Activated T-cell treated with anti-CD3 and anti-CD28 coated beads for 24 hours (primary cell): ENCODE measurements at places on chromosomes 3 and 15.

GRCh38 chr3:98551236-98551635 is 19.5 kb downstream of the GPR15 start:
- DNase-seq: no peak

GRCh38 chr3:124800076-124800475 is 69.8 kb downstream of the UMPS start:
- no peak for DNase-seq

DNA sequence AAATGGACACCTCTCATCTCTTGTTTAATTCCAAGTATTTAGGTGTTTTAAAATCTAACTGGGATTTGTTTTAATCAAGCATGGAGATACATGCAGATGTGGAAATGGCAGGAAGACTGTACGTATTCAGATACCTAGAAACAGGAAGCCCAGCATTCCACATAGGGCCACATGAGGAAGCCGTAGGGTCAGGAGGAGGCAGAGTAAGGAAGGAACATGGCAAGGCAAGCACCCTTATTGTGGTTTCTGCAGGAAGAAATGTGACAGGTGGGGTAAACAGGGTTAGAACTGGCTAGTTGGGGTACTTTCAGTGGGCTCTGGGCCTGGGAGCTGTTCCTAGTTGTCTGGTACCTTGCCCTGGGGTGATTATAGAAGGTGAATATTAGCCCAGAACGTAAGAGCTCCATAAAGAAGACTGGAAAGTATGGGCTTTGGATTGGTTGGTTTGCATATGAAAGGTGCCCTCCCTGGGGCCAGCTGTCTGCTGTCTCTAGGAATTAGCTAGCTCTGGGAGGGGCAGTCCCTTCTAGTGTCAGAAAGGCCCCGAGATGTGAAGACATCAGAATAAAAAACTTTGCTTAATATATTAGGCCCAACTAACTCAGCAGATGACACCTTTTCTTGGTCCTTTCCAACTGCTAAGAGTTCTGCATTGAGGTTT is 107.7 kb upstream of the CADPS start:
- no peak for DNase-seq

DNA sequence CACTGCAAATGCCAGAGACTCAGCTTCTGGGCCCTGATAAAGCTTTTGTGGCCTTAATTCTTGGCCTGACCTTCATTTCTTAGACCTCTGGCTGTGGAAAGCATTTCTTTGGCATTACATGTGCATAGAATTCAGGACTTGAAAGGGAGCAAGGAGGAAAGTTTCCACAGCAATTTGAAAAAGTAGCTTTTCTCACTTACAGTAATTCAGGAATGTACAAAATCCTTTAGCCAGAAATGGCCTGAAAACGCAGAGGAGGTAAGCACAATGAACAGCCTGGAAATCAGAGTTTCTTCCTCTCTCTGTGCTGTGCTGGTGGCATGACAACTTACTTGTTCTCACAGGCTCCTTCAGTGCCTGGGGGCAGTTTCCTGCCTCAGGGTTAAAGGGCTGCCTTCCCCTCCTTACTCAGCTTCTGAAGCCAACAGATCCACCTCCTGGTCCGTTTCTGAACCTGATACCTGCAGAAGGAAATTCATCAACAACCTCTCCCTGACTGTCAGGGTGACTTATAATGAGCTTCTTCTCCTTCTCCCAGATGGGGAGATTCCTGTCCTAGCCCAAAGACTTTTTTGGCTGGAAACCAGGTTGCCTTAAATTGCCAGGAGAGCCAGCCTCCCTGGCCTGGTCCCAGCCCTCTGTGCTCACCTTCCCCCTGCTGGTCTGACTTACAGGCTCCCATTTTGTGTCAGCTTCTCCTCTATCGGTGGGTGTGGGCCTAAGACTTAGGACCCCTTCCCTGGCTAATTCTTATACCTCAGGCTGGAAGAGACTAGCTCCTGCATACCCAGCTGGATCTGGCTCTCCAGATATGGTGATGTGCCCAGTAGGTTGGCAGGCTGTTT is 102.3 kb downstream of the MYRIP start:
- no peak for DNase-seq

DNA sequence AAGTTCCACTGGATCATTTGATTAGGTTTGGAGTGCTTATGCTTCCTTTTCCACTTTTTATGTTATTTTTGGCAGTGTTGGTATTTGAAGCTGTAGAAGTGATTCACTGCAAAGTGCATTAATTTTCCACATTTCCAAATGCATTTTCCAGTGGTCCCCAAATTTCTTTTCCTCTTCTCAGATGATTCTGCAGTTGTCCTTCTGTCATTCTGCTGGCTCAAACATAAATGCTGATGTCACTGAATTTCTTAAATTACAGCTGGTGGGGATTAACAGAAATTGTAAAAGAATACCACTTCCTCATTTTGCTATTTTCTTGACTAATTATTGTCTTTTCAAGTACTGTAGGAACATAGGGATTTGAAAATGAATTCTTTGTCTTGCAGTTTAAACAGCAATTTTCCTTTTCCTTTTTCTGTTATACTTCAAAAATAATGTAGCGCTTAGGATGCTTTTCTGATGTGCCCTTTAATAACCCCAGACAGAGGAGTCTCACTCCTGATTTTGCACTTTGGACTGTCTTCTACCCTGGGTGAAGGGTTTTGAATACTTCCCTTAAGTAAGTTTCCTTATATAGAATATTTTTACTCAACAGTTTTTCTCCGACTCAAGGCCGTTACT is 25.0 kb downstream of the MITF start:
- DNase-seq: no peak

- DNase-seq: peak; percentile 5
Measured at GRCh38 chr3:47362701-47363100, 18.1 kb upstream of the PTPN23 start.

DNA sequence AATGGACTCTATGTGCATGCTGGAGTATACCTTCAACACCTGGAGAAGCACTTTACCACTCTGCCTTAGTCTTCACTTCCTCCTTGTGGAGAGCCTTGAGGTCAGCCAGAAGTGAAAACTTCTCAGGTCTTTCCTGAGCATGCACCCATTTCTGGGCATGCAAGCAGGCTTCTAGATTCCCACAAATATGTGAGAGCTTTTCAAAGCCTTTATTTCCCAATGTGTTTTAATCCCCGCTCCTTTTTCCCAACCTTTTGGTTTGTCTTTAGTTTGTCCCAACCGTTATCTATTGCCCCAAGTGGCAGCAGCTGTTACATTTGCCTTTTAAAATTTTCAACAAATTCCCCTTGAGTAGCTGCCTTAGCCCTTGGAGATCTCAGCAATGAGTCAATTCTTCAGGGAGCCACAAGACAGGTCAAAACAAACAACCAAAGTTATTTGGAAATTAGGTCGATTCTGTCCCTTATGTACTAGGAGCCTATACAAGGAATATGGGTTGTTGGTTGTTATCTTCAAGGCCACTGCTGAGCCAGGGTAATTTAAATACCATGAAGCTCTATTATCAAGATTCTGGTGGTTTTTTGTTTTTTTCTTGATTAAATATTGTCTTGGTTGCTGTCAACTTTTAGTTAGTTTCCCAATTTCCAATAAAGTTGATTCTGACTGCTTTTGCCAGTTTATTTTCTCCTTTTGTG is 44.4 kb downstream of the LSM3 start:
- DNase-seq: no peak

DNA sequence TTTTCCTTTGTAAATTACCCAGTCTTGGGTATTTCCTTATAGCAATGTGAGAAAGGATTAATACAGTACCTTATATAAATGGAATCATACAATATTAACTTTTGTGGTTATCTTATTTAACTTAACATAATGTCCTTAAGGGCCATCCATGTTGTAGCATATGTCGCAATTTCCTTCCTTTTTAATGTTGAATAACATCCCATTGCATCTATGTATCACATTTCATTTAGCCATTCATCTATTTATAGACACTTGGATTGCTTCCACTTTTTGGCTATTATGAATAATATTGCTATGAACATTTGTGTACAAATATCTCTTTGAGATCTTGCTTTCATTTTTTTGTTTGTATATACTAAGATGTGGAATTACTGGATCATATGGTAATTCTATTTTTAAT is 342.2 kb downstream of the PDCD6IP start:
- no peak for DNase-seq

GRCh38 chr3:104244680-104245220 is 1122.0 kb upstream of the ALCAM start:
- no peak for DNase-seq

- no peak for DNase-seq
Measured at GRCh38 chr3:22450786-22451400, 699.9 kb upstream of the ZNF385D start.

DNA sequence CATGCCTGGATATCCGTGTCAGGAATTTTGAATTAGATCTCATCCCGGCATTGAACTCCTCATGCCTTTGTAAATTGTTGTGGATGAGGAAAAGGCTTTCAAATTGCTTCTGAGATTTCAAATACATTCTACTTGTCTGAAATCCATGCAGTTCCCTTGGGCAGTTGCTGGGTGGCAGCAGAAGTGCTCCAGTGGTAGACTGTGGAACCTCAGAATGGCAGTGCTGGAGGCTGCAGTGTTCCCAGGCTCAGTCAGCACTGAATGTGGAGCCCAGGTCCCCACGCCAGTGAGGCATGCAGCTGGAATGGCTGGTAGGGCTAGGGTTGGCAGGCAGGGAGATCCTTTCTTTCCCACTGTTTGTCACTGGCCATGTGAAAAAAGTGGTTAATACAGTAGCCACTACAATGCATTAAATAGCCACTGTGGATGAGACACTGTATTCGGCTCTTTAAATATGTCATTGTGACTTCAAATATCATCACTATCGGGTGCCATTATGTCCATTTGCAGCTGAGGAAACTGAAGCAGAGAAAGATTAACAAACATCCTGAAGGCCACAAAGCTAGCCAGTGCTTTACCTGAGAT is 98.6 kb downstream of the TPRG1 start:
- no peak for DNase-seq

DNA sequence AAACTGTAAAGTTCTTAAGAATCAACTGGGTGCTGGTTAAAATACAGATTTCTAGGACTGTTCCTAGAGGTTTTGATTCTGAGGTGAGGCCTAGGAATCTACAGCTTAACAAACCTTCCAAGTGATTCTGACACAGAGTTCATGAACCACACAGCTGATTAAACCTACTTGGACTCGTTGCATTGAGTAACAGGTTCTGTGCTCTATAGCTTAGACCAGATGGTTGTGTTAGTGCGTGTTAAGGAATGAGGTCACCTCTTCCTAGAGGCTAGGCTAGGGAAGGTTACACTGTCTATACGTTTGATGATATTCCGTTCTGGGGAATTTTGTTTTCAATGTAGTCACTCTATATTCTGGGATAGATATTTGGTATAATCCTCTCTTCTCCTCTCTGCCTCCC is 21.9 kb downstream of the EID1 start:
- DNase-seq: no peak

DNA sequence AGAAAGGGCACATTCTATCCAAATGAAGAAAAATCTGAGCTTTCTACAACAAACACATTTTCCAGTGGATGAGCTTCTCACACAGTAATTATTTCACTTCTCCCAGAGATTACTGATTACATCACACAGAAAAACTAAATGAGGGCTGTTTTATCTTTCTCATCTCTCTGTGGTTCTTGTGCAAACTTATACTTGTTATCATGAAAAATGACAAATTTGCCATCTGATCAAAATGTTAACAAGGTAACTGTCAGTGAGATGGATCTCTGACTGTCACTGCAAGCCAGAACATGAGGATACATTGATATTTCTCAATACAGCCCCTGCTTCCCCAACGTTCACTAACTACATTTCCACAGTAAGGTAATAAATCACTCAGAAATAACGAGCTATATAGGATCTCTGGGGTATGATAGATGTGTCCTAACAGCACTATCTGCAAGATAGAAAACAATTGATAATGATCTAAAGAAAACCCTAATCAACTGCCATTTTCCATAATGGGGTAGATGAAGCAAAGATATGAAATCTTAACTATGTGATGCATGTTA is 829.3 kb upstream of the CFAP20DC start:
- DNase-seq: no peak

DNA sequence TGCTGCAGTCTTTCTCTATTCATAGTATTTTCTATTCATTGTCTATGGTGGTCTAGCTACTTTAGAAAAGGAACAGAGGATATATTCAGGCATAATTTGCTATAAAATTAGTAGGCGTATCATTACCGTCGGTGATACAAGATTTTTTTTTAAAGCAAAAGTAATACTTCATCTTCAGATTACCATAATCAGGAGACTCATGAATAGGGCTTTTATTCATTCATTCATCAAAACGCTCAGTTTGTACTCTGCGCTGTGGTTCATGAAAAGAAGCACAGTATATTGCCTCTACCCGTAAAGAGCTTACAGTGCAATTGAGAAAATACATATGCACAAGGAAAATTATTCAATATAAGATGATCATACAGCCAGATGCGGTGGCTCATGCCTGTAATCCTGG is 136.7 kb upstream of the CHRM5 start:
- DNase-seq: no peak

GRCh38 chr15:31554261-31554660 is 227.6 kb downstream of the KLF13 start:
- no peak for DNase-seq

DNA sequence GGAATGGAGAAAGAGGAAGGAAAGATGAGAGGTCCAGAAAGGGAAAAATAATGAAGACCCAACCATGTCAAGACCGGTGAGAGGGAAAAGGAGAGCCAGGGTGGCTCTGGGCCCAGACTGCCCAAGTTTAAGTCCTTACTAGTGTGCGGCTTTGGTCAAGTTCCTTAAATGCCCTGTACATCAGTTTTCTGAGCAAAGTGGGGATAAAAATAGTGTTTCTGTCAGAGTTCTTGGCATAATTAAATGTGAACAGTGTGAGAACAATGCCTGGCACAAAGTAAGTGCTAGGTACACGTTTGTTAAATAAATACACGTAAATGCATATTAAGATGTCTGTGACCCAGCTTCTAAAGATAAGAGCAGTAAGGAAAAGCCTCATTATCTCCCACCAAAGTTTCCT is 23.8 kb downstream of the WWTR1 start:
- DNase-seq: no peak

- DNase-seq: no peak
Measured at GRCh38 chr15:43769584-43770228, 7.1 kb downstream of the ELL3 start.

- DNase-seq: no peak
Measured at GRCh38 chr3:28916713-28917499, 364.0 kb upstream of the RBMS3 start.

DNA sequence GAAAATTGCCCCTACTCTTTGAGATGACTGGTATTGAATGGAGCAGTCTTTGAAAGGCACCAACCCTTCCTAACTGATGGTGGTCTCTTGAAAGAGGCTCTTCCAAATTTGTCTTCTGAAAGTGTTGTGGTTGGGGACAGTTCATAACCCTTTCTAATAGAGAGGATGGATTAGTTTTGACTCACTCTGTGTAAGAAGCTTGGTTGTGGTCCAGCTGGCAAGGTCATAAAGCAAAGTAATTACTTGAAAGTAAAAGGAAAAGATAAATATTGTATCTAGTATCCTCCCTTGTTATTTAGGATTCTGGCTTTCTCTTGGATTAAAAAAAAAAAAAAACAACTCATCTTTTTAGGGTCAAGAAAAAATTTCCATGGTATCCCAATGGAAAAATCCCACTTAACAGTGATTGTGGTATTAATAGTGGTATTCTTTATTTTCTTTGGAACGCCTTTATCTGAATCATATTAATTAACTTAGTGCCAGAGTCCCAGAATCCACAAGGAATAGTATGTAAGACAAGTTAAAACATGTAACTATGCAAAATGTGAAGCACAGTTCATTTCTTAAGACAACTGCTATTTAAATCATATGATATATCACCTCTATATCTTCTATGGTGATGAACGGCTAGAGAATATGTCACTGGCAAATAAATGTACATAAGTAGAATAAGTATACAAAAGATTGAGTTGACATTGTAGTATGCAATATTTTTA is 469.3 kb upstream of the CDIN1 start:
- no peak for DNase-seq

- no peak for DNase-seq
Measured at GRCh38 chr15:45009046-45009445, 13.9 kb upstream of the SORD start.

- DNase-seq: no peak
Measured at GRCh38 chr15:33946152-33946551, 22.1 kb upstream of the CHRM5 start.
